ENCODE measurements at places on chromosomes 6 and 20. TPM values are rescaled to one million over a fixed set of nuclear protein-coding genes. Genes with fewer than 3 reads are reported as not detected.

RPN2 gene
- 103 TPM for total RNA-seq

TMC2 gene
- not detected for total RNA-seq

PRDM13 gene
- not detected for total RNA-seq

SS18L1 gene
- 16.1 TPM for total RNA-seq

DNA sequence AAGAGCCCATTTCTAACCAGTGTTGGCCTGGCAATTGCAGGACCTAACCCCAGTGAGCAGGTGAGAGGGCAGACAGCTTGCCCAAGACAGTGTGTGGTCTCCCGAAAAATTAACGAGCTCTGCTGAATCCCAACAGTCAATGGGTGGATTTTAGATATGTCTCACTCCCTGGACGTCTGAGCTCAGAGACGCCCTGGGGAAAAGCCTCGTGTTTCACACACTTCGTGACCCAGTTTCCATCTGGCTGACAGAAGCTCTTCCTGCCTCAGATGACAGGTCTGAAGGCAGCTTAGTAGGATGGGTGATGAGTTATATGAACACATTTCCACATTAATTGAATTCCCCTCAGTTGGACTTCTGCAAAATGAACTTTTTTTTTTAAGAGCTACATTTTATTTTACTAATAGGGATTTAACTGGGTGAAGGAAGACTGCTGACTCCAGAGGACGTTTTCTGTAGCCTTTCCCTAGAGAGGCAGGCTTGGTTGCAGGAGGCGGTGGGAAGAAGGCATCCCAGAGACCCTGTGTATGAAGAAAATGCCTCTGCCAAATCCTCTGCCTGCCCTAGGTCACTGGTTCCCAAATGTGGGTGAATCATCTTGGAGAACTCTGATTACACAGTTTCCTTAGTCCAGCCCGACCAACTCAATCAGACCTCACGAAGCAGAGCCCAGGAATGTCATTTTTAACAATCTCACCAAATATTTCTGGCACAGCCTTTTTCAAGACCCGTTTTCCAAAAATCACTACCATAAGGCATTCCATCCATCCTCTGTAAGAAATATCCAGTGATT, 71.7 kb upstream of the LY86 start:
- H3K4me1 ChIP-seq: peaks cover 42% of the 10 kb centered on the region
- no peak for DNase-seq
- no peak overlapping the region for H3K27ac ChIP-seq
